ENCODE measurements at places on chromosomes 7 and 10.

DNA sequence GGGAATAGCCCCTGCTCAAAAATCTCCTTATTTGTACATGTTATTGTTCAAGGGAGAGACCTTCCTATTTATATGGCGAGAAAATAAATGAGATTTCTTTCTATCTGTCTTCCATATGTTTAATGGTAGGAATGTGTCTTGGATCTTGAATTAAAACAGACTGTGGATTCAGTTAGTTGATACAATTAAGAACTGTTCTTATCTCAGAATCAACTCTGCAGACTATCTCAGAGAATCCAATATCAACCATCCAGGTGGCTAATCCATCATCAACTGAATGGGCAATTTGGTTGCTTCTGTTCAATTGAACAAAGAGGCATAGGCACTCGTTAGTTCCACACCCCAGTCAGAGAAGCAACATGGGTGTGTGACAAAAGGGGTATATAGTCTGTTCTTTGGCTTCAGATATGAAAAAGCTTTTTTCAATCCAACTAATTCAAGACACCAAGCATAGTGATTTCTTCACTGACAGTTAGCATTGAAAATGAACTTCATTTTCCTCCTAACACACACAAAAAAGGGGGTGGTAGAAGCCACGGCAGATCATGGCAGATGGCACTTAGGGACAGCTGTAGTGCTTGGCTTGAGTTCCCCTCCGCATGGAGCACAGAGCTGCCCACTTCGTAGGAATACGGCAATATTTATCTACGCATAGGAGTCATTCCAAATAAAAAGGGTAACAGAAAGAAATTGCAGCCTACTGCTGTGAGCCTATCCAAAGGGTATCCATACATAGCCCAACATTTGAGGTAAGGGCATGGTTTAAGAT lies 135.9 kb downstream of the KIAA1217 start:
- no peak for DNase-seq

DNA sequence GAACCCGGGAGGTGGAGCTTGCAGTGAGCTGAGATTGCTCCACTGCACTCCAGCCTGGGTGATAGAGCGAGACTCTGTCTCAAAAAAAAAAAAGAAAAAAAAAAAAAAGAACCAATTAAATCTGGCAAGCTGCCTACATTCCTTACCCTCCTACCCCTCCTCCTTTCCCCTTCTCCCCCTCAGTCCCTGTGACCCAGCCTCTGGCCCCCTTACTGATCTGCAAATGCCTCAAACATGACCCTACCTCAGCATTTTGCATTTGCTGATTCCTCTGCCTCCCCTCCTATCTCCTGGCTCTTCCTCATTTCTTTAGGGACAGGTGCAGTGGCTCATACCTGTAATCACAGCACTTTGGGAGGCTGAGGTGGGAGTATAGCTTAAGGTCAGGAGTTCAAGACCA lies 19.3 kb downstream of the CDHR3 start:
- DNase-seq = no peak

- DNase-seq = no peak
Measured at GRCh38 chr10:34816085-34816496, 995 bp upstream of the PARD3 start.

DNA sequence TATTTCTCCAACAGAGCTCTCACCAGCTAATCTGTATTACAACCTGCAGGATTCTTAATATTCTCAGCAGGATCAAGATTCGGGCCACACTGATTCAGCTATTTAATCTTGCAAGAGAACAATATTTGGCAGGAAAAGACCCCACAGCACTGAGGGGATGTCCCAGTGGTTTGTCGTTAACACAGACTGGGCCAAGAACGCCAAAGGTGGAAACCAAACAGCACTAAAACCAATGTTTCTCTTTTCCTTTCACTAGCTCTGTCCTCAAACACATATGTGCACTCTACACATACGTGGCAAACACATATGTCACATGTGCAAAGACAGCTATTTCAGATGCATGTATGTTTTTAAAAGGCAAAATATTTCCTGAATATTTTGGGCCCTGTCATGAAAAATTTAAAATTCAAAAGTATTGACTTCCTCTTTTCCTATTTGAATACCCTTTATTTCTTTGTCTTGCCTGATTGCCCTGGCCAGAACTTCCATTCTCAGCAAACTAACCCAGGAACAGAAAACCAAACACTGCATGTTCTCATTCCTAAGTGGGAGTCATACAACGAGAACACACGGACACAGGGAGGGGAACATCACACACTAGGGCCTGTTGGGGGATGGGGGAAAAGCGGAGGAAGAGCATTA lies 51.7 kb upstream of the NEBL start:
- DNase-seq = no peak

- no peak for DNase-seq
Measured at GRCh38 chr7:54632696-54633095, 90.5 kb downstream of the VSTM2A start.

- DNase-seq = no peak
Measured at GRCh38 chr7:8778459-8778858, 345.1 kb downstream of the NXPH1 start.

DNA sequence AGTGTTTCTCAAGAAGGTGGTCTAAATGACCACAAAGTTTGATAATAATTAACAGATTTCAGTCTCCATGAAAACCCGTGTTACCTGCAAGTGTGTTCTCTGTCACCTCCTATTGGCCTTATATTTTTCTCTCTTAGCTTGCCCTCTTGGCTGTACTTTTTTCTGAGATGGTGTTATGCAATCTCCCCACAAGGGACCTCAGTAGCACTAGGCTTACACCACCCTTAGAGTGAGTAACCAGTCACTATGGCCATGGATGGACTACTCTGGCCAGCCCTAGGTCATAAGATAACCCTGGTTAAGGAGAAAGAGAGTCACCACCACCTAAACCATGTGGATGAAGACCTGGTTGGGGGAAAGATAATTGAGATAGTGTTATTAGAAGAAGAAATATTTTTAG lies 76.8 kb downstream of the NPSR1 start:
- no peak for DNase-seq

GRCh38 chr7:74039337-74039736 lies 11.4 kb downstream of the ELN start:
- no peak for DNase-seq

GRCh38 chr7:130622866-130623265 lies 45.7 kb downstream of the COPG2 start:
- no peak for DNase-seq

DNA sequence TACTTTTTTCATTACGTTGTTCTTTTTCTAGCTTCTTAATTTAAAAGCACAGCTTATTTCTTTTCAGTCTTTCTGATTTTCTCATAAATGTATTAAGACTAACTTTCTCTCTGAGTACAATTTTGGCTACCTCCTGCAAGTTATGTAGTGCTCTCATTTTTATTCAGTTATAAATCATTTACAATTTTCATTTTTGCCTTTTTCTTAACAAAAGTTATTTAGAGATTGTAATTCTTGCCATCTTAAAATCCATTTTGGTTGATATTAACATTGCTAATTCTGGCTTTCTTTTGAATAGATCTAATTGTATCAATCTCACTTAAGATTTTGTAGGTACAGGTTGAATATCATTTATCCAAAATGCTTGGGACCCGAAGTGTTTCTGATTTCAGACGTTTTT lies 97.2 kb upstream of the LRRC4 start:
- no peak for DNase-seq

GRCh38 chr10:35554036-35554435 lies 51.1 kb upstream of the GJD4 start:
- DNase-seq = no peak

- no peak for DNase-seq
Measured at GRCh38 chr10:96512524-96513304, 1.0 kb downstream of the TLL2 start.
